ENCODE measurements at places on chromosomes 1 and 21.

- DNase-seq = no peak
These were observed 10.8 kb upstream of the DUSP12 start for GRCh38 chr1:161738627-161739287.

DNA sequence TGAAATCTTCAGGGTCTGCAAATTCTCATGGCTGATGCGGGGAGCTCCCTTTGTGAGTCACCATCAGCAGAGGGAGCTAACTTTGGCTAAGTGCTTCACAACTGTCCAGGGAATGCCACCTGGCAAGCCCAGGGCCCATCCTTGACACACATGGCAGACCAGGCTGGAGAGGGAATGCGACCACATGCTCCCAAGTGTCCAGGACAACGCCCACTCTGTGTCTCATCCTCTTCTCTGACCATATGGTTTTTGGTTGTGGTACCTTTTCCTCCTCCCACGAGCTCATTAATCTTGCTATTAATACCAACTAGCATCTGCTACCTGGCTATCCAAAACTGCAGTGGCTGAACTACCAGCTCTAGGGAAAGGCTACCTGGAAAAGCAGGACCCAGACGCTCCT lies 37.1 kb upstream of the CLSTN1 start:
- no peak for DNase-seq

GRCh38 chr1:58223522-58223921 lies 323.0 kb downstream of the OMA1 start:
- DNase-seq = no peak

- DNase-seq = no peak
These were observed 23.0 kb downstream of the LRRC8B start for GRCh38 chr1:89547563-89548116.

- no peak for DNase-seq
These were observed 11.7 kb upstream of the IGSF3 start for GRCh38 chr1:116679091-116679827.

DNA sequence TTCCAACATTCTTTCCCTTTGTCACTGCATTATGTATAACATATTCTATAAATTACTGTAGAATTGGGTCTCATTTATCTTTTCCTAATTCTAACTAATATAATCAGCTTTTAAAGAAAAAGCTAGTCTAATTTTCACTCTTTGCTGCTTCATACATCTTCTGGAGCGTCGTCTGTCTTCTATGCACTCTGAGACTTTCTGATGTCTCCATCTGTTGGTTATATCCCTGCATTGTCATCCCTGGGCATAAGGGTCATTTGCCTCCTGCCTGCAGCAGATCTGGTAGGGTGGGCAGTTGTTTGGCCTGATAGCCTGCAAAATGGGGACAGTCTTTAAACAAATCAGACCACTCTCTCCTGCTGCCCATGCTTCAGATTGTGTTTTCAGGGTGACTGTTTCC lies 40.8 kb upstream of the DYNLT5 start:
- no peak for DNase-seq

DNA sequence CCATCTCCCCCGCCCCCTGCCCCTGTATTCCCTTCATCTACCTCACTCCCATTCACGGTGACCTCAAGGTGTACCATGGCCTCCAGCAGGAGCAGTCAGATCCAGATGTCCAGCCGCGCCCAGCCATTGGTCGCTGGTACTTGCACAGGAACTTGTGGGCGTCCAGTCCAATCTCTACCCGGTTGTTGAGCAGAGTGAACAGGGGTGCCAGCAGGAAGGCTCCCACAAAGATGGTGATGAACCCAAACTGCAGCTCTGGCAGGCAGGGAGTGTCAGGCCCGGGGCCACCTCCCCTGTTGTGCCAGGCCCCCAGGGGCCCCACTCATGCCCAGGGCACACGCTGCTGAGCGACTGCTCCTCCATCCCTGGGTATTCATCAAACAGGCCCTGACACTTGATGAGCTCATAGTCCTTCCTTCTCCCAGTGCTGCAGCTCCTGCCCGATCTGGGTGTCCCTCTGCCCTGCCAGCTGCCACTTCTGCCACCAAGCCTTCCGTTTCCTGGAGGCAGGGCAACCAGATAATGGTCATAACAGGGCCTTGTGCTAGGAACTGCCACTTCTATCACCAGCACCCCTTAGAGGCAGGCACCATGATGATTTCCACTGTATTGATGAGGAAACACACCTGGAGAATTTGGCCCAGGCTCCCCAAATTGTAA lies 5.7 kb upstream of the ARHGEF19 start:
- no peak for DNase-seq

DNA sequence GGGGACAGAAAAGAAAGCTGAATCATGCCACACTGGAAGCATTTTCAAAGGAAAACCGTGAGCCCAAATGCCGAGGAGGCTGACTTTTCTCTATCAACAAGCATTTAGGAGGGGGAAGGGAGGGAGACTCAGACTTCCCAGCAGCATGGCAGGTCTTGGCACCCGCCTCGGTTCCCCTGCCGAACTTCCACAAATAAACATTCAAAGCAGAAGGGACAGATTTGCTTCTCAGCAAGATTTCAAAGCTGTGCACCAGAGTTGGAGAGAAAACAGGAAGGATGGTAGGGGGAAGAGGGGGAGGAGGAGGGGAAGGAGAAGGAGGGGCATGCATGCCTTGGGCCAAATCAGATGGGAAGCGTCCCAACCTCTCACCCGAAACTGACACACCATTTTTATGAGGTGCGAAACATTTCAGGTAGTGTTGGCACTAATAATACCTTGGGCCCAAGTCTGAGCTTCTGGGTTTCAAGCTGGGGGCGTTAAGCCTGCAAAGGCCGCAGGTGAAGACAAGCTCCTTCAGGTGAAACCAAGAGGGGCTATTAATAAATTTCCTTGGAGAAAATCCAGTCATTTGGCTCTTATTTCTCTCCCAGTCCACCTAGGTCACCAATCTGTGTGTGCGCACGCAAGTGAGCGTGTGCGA lies 26.4 kb downstream of the ABCA4 start:
- DNase-seq = no peak

- DNase-seq = no peak
These were observed 72.5 kb upstream of the TNFSF18 start for GRCh38 chr1:173122958-173123852.

- no peak for DNase-seq
These were observed 32.6 kb downstream of the LHX8 start for GRCh38 chr1:75166821-75167220.

DNA sequence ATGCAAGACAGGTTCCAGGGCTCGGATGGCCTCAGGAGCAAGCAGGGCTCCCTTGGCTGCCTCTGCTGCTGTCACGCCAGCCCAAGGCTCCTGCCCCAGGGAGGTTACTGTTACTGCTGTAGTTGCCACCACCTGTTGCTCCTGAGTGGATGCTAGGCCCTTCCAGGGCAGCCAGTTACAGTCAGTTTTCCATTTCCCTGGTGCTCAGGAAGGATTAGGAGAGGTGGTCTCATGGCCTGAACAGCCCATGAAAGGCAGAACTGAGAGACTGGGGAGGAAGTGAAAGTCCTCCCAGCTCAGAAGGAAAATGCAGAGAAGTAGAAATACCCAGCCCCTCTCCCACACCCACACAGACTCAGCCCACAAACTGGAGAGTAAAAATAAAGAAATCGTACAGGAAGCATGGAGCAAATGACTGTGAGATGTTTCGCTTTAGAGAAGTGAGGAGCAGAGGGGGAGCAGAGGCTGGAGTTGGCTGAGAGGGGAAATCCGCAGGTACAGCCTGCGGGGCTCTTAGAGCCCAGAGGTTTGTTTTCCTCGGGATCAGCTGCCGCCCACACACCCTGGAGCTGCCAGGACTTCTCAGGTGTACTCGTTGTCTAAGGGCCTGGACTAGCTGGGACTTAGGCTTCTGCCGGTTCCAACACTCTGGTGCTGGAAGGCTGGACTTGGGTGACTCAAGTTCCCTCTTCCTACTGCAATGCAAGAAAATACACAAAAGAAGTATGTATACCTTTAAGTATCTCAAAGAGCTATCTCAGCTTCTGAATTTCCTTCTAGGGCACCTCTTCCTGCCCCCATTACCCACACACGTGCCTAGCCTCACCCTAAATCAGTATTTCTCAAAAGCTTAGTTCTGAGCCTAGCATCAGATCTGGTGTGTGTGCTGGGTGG lies 2.3 kb downstream of the IL6R start:
- no peak for DNase-seq

- no peak for DNase-seq
These were observed 54.0 kb downstream of the LTN1 start for GRCh38 chr21:28938726-28939125.

- no peak for DNase-seq
These were observed 98.4 kb upstream of the SGIP1 start for GRCh38 chr1:66435541-66435940.

- DNase-seq = no peak
These were observed 4.3 kb downstream of the GPR153 start for GRCh38 chr1:6256645-6257044.

GRCh38 chr1:84726593-84727499 lies 36.6 kb upstream of the SSX2IP start:
- DNase-seq = no peak

DNA sequence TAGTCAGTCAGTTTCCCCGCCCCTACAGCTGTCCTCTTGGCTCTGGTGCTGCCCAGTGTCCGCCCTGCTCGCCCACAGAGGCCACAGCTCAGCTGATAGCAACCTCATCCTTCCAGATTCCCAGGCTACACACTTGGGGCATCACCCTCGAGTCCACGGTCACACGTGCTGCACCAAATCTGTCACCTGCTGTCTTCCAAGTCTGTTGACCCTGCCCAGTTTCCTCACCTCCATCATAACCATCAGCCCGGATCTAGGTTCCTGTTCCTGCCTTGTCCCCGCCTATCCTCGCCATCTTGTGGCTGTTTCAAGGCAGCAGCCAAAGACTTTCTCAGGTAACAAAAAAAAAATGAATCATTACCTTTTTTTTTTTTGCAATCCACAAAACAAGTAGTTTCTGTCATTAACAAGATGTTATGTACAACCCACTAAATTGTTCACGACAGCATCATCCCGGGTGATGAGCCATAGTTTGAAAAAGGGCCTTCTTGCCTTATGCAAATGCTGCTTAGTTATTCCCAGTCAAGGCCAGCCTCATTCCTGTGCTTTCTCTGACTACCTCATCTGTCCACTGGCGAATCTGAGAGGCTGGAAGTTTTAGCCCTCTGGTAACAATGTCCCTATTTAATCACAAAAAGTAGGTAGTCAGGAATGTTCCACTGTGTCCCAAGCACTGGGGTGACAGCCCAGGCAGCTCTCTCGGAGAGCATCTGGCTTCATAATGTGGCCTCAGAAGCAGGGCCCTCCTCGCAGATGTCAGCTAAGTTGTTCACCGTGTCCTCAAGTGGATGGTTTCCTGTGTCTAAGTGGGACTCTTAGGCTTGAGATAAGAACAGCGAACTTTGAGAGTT lies 4.9 kb upstream of the MIIP start:
- no peak for DNase-seq

- DNase-seq = no peak
These were observed 467.0 kb upstream of the USP24 start for GRCh38 chr1:55682198-55682597.

DNA sequence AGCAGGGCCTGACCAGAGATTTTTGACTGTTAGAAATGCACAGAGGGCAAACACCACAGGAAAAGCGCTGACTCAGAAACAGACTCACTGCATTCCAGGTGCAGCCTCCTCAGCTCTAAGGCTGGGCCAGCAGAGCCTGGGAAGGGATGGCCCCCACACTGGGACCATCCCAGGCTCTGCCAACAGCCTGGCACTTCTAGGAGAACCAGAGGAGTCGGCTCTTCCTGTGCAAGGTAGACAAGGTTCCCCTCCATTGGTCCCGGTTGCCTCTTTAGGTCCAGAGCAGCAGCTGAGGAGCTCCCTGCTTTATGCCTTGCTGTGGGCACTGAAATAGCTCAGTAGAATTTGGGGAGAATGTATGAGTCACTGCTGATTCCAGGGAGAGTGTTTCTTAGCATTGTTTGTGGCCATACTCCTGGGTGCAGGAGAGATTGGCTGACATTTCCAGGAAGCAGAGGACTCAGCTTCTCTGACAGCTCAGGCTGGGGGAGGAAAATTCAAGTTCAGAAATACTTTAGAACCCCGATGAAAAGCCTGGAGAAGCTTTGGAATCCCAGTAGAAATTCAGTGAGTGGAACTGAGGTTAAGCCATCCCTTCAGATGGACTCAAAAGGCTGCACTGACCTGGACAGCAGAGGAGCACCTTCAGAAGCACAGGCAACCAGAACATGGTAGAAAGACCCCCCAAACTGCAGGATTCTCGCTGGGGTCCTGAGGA lies 19.7 kb downstream of the PRAMEF1 start:
- DNase-seq = no peak

DNA sequence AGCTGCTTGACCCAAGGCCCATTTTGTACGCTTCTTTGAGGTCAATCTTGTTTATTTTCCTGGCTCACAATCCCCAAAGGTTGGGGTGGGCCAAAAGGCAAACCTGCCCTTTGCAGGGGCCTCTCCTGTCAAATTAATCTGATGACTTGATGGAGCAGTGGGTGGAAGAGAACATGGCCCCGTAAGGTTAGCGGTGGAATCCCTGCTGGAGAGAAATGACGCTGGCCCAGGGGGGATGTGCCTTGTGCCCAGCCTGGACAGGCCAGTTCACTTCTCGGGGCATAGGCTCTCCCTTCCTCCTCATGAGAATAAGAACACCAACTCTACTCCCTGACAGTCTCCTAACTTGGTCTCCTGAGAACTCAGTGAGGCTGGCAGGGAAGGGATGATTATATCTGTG lies 40.5 kb downstream of the C1orf198 start:
- DNase-seq = no peak

DNA sequence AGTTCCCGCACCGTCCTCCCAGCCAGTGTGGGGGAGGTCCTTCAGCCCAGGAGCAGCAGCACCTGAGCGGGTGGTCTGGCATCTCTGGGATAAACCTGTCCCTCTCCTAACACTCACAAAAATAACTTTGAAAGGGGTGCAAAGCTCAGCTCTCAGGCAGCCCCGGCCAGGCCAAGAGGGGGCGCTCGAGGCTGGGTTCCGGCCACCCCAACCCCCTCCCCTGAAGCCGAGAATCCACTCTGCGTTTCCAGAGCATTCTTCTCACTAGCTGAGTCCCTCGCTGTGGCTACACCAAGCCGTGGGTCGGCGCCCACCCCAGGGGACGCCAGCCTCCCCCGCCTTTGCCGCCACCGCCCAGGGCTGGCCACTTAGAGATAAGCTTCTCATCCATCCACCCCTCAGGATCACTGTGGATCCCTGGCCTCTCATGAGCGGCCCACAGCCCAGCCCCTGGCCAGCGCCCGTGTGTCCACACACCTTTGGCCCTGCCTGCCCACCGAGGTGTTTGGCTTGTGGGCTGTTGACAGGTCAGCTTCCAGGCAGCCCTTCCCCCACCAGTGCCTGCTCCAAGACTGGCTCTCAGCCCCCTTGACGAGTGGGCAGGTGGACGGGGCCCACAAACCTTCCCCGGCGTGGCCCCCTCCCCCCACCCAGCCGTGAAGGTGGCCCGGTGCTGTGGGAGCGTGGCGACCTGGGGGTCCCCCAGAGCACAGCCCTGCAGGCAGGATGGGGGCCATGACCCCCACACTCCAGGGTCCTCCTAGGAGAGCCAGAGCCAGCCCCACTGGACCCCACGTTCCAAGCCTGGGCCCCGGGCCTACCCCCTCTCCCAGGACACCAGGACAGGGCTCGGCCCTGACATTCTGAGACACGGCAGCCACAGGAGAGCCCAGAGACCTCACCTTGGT lies 1.9 kb downstream of the FTCD start:
- DNase-seq = no peak

DNA sequence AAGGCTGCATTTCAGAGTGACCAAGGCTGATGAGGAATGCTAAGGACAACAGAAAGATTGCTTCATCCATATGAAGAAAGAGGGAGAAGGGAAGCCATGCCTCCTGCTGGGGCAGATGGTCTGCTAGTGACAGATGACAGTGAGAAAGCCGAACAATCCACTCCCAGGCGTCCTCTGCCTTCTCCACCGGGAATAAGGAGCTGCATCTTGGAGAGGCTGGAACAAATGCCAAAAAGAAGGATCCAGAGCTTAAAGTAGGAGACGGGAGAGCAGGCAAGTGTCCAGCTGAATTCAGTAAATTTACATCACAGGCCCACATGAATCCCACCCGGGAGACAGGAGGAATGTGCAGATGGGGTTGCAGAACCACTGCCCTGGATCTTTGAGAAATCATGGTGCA lies 33.4 kb downstream of the DDX20 start:
- no peak for DNase-seq
